ENCODE measurements at places on chromosomes 1 and 21.

DNA sequence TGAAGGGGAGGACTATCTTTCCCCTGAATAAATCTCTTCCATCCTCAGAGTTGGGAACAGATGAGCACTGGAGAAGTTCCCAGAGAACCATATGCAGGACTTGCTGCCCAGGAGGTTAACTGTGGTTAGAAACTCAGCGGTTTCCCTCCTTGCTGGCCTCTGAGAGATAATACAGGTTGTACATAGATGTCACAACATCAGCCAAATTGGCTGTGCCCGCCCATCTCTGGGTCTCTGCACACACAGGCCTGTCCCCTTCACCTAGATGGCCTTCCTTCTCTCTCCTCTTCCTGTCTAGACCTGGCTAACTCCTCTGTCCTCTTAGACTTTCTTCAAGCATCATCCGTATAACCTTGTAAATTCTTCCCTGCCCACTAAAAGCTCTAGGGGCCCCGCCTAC is 5.7 kb downstream of the RGS5 start:
- no peak for DNase-seq

GRCh38 chr1:166906647-166907046 is 30.6 kb upstream of the TADA1 start:
- no peak for DNase-seq

GRCh38 chr1:197486946-197487345 is 218.9 kb downstream of the CRB1 start:
- peak; percentile 91 for DNase-seq

DNA sequence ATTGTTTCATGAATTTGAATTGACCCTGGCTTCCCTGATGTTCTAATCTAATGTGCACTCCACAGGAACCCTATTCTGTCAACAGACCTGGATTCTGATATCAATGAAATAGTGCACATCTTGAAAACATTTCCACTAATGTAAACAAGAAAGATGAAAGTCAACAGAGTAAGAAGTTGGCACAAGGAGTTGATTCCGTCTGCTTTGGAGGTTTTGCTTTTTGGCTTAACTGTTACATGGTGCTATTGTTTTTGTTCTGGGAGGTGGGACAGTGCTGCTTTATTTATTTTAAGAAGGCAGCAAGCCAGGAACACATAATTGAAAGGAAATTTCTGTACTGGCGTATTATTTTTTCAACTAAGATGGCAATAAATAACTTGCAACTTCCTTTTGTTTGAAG is 73.3 kb downstream of the LEPR start:
- DNase-seq = no peak

DNA sequence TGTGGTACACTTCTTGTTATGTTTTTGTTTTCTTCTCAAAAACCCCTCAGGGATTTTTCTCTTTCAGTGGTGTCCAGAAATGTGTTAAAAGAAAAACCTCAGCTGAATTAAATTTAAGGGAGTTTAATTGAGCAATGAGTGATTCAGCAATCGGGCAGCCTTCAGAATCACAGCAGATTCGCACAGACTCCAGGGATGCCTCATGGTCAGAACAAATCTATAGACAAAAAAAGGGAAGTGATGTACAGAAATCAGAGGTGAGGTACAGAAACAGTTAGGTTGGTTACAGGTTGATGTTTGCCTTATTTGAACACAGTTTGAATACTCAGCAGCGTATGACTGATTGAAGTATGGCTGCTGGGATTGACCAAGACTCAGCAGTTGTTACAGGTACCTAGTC is 86.2 kb downstream of the TLR5 start:
- DNase-seq = no peak

DNA sequence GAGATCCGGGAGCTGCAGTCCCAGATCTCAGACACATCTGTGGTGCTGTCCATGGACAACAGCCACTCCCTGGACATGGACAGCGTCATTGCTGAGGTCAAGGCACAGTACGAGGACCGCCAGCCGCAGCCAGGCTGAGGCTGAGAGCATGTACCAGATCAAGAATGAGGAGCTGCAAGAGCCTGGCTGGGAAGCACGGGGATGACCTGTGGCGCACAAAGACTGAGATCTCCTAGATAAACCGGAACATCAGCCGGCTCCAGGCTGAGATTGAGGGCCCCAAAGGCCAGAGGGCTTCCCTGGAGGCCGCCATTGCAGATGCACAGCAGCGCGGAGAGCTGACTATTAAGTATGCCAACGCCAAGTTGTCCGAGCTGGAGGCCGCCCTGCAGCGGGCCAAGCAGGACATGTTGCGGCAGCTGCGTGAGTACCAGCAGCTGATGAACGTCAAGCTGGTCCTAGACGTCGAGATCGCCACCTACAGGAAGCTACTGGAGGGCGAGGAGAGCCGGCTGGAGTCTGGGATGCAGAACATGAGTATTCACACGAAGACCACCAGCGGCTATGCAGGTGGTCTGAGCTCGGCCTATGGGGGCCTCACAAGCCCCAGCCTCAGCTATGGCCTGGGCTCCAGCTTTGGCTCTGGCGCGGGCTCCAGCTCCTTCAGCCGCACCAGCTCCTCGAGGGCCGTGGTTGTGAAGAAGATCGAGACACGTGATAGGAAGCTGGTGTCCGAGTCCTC is 25.5 kb downstream of the ETV3L start:
- DNase-seq = peak; percentile 50

DNA sequence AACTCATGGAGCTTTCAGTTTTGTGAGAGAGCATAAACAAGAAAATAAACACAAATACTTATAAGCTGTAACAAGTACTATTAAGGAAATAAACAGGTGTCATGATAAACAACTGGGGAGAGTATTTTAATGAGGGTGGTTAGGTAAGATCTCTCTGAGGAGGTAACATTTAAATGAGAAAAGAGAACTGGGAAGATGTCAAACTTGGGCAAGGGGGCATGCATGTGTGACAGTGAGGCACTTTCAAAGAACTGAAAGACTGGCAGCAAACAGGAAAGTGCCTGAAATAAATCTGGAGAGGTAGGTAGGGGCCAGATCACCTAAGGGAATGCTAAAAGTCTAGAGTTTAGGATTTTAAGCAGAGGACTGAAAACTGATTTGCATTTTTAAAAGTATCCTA is 37.8 kb downstream of the NSL1 start:
- DNase-seq = no peak

- DNase-seq = peak; percentile 28
These were observed 1.0 kb downstream of the TRMT1L start for GRCh38 chr1:185155600-185156287.

DNA sequence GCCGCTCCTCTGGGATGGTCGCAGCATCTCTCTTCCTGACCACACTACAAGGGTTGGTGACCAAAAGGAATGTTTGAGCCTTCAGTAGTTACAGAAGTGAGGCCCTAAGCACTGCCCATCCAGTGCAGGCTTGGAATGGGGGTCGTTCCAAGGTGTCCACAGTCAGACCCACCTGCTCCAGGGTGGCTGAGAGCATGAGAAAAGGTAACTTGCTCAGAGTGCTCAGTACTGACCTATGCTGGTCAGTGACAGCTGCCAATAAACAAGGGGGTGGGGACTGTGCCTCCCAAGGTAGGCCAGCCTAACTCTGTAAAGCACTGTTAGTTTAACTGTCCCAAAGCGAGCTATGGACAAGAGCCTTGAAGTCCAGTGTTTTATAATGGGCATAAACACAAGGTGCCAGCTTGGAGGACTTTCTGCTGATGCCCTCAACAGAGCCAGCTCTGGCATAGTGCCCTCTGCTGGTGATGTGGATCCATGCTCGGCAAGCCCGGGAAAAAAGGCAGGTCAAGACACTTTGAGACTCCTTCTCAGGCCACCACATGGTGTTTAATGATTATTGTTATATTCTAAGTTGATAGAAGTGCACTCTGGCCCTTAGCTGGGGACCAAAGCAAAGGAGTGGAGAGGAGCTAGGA is 78.1 kb upstream of the DNAH14 start:
- peak; percentile 61 for DNase-seq

DNA sequence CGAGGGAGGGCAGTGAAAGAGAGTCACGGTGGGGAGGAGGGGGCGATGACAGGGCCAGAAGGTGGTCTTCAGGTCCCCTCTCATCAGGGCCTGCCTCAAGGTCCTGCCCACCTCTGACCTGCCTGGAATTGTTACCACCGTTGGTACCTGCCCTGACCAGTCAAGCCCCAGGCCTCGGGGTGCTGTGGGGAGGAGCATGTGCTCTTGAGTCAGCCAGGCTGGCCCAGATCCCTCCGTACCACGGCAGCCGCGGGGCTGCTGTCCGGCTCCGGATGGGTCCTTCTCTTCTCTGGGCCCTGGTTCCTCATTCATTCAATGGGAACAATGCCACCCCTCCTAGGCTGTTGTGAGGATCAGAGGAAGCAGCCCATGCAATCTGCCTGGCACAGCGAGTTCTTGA is 22.0 kb downstream of the SERINC2 start:
- no peak for DNase-seq

DNA sequence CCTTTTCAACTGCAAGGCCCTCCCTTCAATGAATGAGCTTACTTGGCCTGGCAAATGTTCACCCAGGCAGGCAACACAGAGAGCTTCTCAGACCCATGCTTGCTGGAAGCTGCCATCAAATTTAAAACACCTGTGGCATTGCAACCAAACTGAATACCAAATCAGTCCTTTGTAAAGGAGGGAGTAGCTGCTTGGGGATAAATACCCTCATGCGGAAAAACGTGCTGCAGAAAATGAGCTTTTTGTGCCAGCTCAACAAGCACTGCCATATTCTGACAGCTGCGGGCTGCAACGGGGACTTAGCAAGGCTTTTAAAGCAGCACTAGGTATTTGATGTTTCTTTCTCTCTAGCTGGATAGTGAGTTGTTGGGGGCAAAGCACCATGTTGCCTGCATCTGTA is 119.7 kb downstream of the PLPPR4 start:
- no peak for DNase-seq

GRCh38 chr1:101410048-101410878 is 173.4 kb downstream of the S1PR1 start:
- no peak for DNase-seq

DNA sequence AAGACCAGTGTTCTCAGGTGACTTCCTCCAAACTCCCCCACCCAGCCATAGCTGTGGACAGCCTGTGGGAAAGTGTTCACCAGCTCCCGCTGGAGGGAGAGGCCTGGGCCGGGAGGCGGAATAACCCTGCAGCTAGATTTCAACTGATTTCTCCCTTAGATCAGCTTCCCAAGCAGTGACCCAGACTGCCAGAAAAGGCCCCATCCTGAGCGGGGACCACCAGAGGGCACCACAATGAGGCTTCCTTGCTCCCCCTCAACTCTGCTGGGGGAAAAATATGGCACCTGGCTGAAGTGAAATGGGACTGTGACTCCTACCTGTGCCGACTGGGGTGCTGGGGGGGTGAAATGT is 50.8 kb downstream of the RHBG start:
- DNase-seq = no peak

DNA sequence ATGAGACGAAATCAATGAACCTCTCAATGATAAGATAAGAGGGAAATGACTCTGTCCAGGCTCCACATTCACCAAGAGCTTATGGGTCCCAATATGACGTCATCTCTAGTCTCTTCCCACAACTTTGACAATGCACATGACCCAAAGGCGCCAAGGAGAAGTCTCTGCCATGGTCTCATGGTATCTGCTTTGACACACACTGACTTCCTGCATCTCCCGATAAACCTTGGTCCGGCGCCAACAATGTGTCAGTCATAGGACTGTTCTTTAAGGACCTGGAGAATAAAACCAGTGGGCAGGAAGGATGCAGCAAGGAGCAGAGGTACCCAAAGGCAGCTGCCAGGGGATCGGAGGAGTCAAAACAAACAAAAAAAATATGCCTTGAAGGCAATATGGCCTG is 46.9 kb upstream of the TMEM51 start:
- no peak for DNase-seq

DNA sequence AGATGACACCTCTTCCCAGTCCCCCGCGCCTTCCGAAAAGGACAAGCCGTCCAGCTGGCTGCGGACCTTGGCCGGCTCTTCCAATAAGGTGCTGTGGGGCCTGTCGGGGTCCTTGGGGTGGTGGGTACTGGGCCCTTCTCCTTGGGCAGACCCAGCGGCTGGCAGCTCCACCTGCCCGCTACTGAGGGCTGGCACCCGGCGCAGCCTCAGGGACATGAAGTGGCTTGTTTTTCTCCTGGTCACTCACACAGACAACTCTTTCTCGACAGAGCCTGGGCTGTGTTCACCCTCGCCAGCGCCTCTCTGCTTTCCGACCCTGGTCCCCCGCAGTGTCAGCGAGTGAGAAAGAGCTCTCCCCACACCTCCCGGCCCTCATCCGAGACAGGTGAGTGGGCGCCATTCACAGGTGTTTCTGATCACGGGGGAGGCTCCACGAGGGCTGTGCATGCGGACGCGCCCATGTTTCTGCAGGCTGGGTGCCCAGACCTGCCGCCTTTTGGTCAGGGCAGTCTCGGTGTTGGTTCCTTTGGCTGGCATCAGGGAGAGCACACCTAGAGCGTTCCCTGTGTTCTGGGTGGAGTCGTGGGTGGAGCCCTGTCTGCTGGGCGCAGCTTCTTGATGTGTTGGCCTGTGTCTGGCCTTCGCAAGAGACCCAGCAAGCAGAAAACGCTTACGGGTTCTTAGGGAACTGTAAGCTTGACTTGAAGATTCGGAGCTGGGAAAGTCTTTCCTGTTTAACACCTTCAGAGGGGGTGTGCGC is 75.1 kb downstream of the SKI start:
- no peak for DNase-seq

DNA sequence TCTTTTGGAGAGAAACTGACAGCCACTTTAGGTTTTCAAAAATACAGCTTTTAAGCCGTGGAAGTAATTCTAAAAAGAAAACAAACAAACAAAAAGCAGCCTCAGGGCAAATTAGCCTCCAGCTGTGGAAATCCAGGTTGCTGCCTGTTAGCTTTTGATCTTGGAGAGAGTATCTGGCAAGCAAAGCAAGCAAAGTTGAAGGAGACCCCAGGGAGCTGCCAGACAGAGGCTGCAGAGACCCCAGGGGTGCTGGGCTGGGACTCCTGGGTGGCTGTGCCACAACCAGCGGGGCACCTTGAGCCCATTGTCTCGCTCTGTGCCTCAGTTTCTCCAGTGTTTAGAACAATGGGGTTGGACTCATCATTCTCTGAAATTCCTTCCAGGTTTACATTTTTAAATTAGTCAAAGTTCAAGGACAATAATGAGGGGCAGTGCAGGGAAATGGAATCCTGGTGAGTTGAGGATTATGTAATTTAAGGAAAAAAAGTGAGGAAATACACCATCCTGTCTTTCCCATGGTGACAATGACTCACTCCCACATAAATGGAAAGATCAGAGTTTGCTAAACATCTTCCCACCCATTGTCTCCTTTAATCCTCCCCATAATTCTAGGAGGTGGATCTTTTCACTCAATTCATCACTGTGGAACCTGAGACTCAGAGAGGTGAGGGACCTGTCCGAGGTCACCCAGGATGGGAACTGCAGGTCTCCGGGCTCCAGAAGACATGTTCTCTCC is 480.5 kb downstream of the MATN1 start:
- DNase-seq = no peak

DNA sequence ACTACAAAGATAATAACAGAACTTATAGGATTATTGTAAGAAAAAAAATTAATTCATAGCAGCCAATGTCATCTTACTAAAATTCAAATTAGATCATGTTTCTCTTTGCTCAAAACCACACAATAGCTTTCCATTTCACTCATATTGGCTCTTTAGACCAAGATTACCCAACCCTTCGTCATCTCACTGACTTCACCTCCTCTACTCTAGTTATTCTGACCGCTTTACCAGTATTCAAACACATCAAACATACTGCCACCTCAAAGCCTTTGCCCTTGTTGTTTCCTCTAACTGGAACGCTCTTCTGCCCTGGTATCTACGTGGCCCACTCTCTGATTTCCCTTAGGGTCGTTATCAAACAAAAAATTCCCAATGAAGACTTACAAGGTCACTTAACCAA is 1.7 kb downstream of the ANGPTL3 start:
- no peak for DNase-seq

GRCh38 chr1:110214454-110215404 is 4.6 kb downstream of the KCNC4 start:
- no peak for DNase-seq

Data from NCI-H510A treated with DMSO at 0.1 percent for 48 hours (cell line).